ENCODE measurements at places on chromosomes 12 and 14.

DNA sequence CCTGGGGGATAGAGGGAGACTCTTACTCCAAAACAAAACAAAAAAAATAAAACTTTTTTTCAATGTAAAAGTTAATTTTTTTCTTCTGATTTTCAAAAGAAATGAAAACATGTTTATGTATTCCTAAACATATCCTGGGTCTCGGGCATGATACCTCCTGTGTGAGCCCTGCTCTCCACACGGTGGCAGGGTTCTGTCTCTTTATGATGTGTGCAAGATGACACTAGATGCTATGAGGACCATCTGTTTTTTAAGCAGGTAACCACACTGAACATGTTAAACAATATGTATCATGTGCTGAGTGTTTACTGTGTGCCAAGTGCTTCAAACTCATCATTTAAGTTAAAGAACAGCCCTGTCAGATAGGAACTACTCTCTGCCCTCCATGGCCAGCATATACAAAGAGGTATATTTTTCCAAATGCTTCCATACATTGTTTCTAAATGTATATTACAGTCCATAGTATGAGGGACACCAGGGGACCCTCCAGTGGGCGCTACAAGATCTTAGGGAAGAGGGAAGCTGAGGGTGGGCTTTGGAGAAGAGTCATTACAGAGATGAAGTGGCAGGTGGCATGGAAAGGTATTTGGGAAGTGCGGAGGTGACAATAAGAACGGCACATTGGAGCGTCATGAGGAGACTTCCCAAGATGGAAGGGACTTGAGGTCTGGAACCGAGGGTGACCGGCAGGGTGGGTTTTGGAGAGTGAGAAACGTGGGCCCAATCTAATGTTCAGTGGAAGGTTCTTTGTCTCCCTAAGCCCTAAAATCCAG is 28.5 kb downstream of the FOS start:
- DNase-seq, result peak; percentile 30

GRCh38 chr12:130014485-130014807 is 110.6 kb upstream of the TMEM132D start:
- no peak for DNase-seq

GRCh38 chr12:24991209-24992049 is 42.5 kb upstream of the BCAT1 start:
- peak; percentile 50 for DNase-seq

DNA sequence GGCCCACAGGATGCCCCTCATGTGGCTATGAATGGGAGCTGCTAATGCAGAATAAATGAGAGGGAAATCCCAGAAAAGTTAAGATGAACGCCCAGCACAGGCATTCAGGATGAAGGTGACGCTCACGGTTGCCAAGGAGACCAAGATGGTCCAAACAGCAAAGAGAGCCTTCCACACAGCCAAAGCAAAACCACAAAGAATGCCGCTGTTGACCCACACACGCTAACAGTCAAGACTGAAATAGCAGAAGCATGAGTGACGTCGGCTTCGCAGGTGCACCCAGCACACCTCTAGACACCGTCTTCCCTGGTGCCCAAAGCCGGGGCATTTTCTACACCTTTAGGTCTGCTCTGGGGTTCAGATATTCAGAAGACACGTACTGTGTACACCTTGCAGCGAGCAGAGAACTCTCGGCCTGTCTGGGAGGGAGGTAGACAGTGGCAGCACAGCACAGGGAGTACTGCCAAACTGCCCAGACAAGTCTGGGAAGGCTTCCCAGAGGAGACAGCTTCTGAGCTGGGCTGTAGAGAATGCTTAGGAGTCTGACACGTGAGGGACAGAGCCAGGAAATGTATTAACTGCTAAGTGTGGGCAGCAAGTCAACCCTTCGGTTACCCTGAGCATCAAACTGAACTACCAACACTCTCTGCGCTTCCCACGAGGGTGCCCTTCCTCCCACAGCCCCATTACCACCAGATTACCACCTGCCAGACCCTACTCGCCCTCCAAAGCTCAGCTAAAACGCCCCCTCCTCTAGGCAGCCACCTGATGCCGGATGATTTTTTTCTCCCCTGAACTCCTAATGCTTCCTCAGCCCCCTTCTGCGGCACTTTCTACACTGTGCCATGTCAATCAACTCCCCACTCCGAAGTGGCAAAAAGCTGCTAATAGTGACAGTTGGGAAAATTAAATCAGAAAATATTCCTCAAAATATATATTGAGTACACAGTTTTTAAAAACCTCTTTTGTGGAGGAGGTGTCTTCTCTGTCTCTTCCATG is 50.1 kb downstream of the CCDC88C start:
- peak; percentile 95 for DNase-seq

DNA sequence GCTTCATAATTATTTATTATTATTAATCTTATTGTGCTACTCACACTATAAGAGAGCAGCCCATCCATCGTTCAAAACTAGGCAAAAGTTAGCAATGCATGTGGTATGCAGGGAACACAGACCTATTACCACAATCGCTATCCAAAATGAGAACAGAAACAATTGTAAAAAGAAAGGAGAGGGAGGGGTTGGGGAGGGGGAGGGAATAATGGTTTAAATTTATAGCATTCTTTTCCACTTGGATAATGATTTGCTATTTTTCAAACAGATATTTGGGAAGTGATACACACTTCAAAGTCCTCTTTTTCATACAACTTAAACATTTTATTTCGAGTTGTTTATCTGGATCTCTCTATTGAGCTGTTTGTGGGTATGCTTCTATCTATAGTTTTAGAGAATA is 248.6 kb upstream of the SOX5 start:
- no peak for DNase-seq

DNA sequence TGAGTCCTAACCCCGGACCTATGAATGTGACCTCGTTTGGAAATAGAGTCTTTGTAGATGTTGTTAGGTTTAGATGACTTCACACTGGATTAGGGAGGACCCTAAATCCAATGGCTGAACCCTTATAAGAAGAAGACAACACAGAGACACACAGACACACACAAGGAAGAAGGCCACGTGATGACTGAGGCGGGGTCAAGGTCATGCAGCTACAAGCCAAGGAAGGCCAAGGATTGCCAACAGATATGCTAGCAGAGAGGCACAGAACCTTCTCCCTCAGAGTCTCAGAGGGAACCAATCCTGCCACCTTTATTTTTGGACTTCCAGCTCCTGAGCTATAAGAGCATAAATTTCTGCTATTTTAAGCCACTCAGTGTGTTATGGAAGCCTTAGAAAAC is 31.8 kb downstream of the LTBP2 start:
- DNase-seq, result no peak

DNA sequence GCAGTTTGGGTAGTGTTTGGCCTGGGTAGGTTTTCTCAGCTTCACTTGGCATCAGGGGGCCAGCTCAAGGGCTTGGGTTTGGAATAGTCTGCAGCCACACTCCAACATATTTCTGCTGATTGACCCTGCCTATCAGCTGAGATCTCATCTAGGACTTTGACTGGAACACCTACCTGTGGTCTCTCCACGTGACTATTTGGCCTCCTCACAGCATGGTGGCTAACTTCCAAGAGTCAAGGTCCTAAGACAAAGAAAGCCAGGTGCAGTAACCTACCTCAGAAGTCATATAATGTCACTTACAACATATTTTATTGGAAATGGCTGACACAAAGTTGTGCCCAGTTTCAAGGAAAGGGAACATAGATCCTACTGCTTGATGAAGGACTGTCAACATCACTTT is 481.0 kb downstream of the EGLN3 start:
- DNase-seq, result no peak

DNA sequence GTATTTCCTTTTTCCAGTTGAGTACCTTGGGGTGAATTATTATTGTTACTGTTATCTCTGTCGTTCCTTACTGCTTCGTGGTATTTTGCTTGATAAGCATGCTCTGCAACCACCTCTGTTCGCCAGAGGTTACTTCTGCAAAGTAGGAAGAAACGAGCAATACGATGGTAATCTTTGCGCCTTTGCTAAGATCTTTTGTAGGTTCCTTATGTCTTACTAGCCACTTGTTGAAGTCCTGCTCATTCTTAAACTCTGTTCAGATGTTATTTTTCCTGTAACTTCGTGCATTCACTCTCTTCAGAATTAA is 729 bp upstream of the M6PR start:
- DNase-seq, result no peak

DNA sequence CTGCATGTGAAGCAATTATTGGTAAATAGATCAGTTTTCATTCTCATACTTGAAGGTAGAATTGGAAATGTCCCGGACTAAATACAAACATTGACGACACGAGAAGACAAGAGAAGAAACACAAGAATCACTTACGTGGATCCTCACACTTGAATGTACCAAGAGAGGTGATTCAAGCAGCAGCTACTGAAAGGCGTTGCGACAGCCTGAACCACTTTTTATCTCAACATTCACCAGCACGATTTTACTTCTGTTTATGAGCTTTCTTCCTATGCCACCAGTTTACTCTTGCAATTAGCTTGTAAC is 3.6 kb upstream of the FZD10 start:
- DNase-seq, result no peak

GRCh38 chr12:93844164-93844784 is 167.1 kb downstream of the CRADD start:
- no peak for DNase-seq

DNA sequence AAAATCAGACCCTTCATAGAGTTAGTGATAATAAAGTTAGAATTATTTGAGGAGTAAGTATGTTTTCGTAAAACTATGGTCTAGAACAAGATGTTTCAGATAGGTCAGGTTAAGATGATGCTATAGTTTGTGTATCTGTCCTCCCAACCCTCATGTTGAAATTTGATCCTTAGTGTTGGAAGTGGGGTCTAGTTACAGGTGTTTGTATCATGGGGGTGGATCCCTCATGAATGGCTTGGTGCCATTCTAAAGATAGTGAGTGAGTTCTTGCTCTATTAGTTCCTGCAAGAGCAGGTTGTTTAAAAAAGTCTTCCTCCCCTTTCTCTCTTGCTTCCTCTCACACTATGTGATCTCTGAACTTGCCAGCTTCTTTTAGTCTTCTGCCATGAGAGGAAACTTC is 707.3 kb upstream of the FOXG1 start:
- no peak for DNase-seq

GRCh38 chr14:35197015-35197414 is 74.7 kb downstream of the PRORP start:
- DNase-seq, result peak; percentile 76

DNA sequence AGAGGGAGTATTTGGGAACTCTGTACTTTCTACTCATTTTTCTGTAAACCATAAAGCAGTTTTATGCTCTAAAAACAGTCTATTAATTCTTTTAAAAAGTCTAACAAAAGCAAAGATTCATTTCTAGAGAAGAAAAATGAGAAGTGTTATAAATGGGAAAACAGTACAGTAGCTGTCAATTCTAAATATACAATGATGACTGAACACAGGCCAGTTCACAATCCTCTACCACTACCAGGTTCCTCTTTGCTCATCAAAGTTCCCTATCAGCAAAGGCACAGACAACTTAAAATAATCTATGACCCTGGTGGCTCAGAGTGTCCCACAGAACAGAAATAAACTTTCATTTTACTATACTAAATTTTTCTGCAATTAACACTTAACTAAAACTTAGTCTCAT is 12.5 kb downstream of the NAA25 start:
- DNase-seq, result no peak

DNA sequence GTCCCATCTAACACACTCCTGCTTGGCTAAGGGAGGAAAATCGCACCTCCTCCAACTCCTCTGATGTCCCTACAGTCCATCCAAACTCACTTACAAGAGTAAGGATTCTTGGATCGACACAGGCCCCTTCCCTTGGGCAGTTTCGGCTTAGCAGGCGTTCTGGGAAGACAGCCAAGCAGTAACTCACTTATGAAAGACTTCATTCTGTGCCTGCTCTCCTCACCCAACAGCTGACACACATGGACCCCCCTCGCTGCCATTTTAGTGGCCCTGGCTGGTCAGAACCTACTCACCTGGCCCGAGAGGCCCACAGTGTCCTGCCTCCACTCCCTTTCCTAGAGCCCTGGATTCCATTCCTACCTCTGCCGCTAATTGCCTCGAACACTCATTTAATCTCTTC is 52.3 kb upstream of the BCL2L14 start:
- DNase-seq, result peak; percentile 90

DNA sequence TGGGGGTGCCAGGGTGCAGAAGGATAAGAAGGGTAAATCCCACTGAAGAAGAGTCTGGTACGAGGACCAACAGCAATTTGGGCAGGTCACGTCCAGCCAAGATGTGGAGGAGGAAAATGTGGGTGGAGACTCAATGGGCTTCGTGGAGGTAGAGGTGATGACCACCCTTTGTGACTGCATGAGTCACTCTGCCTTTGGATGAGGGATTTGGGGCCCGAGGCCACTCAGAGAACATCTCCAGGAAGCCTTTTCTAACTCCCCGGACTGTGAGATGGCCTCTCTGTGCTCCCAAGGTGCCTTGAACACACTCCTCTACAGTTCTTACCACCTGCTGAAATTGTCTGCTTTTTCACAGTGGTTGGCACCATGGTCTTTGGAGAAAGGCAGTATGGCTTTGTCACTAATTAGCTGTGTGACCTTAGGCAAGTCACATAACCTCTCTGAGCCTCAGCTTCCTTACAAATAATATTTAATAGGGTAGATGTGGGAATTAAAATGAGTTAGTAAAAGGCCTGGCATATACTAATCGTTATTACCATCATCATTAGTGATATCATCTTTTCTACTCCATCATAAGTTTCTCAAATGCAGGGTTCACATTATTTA is 67.0 kb upstream of the ARHGAP5 start:
- no peak for DNase-seq

DNA sequence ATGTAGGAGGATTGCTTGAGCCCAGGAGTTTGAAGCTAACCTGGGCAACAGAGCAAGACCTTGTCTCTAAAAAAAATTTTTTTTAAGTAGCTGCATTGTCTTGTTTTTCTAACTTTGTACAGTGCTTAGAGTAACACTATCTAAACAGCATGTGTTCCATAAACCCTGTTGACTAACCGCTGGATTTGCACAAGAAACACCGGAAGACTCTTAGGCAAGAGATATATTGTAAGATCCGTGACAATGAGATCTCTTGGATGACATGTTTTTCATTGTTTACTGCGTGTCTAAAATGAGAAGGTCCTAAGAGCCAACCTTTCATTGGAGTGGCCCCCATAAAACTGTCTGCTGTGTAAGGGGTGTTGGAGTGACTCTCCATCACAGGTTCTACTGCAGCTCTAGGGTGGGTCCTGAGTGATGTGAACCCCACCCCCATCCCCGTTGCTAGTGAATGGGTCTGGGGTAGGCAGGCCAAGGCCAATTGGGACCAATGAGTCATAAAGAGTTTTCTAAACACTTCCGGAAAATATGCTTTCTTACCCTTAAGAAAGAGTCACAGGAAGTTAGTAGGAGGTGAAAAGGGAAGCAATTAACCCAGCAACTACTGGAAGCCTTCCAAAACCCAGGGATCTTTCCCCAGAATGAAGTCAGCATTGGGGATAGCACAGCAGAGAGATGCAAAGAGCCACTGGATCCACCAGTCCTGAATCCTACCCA is 24.3 kb upstream of the PCNX1 start:
- DNase-seq, result peak; percentile 74

GRCh38 chr14:90263748-90264449 is 7.5 kb downstream of the PSMC1 start:
- DNase-seq, result no peak

GRCh38 chr12:19074700-19075099 is 54.8 kb upstream of the PLEKHA5 start:
- no peak for DNase-seq

- no peak for DNase-seq
These were observed 148.6 kb downstream of the CALM1 start for GRCh38 chr14:90545382-90545781.
